8988T (cell line): ENCODE measurements at places on chromosomes 6 and 20.

- no peak for DNase-seq
Measured at GRCh38 chr6:33808641-33809180, 4.9 kb upstream of the MLN start.

DNA sequence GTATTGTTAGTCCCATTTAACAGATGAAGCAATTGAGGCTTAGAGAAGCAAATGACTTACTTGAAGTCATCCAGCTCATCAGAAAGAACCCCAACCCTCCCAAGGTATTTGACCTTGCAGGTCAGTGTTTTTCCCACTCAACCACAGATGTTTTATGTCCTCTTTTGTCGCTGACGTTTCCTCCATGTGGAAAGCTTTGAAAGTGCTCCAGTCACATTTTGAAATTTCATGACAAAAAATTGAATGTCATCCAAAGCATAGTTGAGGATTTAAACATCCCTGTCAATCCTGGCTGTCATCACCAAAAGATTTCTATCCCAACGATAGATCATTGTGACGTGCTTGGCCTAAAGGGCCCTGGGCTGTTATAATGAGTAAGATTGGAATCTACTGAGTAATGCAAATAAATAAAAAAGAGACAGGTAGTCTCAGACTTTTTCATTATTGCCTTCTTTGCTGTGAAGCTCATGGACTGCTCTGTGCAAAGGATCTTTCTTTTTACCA is 102.7 kb downstream of the TSHZ2 start:
- no peak for DNase-seq

GRCh38 chr6:96613291-96613999 is 50.5 kb downstream of the FHL5 start:
- DNase-seq = no peak

GRCh38 chr6:153595903-153596302 is 443.1 kb upstream of the OPRM1 start:
- no peak for DNase-seq

GRCh38 chr20:47354464-47354713 is 2.1 kb downstream of the ZMYND8 start:
- no peak for DNase-seq

DNA sequence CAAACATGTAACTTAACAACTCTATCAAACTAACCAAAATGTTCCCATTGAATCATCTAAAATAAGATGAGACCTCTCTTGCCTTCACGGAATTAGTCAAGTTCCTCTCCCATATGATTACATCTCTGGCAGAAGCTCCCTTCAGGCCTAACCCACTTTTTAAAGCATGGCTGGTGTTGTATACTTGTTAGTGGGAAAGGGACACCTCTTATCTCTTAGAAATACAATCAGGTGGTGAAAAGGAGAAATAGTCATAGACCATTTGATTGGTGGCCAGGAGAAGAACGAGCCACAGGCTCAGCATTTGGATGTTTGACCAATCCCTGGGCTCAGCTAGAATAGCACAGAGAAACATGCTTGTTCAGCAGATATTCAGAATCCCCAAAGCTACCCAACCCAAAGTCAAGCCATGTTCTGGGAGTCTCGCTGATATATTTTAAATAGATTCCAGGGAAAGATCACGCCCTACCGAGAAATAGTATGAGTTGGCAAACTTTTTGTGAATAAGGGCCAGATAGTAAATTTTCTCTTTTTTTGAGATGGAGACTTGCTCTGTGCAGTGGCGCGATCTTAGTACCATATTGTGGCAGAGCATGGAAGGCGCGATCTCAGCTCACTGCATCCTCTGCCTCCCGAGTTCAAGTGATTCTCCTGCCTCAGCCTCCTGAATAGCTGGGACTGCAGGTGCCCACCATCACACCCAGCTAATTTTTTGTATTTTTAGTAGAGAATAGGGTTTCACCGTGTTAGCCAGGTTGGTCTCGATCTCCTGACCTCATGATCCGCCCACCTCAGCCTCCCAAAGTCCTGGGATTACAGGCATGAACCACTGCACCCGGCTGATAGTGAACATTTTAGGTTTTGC is 126.3 kb upstream of the MYLIP start:
- no peak for DNase-seq

- DNase-seq = no peak
Measured at GRCh38 chr6:136149311-136149710, 100.8 kb downstream of the MTFR2 start.

GRCh38 chr20:45908084-45908483 is 3.9 kb downstream of the PLTP start:
- DNase-seq = no peak

DNA sequence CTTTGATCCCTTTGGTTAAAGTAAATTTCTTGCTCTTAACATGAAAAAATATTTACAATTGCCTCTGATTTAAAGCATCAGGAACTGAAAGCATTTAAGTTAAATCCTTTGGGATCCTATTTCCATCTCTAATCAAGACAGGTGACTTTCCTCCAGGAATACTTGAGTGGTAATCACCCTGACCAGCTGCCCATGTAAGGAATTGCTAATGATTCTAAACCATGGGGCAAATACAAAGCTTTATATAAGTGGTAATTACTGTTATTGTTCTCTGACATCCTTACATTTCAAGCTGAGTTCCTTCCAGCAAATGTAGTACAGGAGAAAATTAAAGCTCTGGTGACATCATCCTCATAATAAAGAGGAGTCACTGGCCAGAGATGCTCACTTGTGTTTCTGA is 100.6 kb downstream of the CRYBG1 start:
- DNase-seq = no peak

DNA sequence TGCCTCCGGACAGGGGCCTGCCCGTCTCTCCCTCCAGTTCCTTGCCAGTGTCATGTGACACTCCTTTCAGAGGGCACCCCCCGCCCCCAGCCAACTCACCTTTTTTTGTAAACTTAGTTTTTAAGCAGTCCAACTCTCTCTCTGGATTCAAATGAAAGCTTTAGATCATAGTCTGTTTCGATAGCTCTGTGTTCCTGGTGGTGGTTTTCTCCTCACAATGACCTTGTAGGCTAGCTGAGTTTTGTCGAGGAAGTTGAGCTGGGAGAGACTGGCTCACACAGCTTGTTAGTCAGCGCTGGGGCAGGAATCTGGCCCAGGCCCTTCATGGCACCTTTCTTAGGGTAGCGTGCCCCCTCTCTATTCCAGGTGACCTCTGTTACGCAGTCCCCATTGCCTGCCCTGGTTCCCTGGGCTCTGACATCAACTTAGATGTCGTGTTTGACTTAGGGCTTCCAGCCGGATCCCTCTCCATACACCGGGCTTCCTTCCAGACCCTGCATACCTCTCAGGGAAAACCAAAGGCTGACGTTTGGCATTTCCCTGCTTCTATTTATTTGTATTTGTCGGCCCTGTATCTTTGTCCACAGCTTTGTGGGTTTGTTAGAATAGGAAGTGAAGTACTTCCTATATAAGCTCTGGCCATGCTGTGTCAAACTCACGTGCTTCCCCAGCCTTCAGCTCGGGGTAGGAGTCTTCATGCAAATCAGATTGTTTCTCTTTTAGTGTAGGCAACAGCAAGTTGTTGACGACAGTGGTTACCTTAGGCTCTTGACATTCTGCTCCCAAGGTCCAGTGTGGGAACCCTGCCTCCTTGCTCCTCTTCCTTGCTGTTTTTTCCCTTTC is 12.7 kb downstream of the IGF2R start:
- DNase-seq = no peak

DNA sequence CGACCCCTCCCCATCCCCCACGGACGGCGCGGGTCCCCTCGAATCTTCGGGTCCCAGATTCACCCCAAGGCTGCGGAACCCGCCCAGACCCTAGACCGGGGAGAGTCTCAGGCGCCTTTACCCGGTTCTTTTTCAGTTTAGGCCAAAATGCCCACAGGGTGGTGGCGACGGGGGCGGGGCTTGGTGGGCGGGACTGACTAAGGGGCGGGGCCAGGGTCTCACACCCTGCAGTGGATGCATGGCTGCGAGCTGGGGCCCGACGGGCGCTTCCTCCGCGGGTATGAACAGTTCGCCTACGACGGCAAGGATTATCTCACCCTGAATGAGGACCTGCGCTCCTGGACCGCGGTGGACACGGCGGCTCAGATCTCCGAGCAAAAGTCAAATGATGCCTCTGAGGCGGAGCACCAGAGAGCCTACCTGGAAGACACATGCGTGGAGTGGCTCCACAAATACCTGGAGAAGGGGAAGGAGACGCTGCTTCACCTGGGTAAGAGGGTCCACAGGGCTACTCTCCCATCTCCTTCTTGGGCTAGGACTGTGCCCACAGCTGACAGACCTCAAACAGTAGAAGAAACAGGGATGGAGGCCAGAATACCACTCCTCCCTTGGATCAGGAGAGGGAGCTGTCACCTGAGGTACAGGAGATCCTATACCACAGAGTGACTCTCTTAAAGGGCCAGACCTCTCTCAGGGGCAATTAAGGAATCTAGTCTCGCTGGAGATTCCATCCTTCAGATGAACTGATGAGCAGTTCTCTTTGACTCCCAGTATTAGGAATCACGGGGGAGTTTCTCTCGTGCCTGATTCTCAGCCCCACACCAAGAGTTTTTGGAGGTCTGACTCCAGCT is 942 bp downstream of the HLA-E start:
- no peak for DNase-seq

DNA sequence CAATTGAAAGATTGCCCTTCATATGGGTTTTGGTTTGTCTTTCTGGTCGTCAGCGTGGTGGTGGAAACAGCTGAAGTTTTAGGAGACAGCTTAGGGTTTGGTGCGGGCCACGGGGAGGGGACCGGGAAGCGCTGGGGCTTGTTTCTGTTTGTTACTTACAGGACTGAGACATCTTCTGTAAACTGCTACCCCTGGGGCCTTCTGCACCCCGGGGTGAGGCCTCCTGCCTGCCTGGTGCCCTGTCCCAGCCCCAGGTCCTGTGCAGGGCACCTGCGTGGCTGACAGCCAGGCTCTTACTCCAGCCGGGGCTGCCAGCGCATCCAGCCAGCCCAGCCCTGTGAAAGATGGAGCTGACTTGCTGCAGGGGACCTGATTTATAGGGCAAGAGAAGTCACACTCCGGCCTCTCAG is 22.8 kb downstream of the NPEPL1 start:
- no peak for DNase-seq

DNA sequence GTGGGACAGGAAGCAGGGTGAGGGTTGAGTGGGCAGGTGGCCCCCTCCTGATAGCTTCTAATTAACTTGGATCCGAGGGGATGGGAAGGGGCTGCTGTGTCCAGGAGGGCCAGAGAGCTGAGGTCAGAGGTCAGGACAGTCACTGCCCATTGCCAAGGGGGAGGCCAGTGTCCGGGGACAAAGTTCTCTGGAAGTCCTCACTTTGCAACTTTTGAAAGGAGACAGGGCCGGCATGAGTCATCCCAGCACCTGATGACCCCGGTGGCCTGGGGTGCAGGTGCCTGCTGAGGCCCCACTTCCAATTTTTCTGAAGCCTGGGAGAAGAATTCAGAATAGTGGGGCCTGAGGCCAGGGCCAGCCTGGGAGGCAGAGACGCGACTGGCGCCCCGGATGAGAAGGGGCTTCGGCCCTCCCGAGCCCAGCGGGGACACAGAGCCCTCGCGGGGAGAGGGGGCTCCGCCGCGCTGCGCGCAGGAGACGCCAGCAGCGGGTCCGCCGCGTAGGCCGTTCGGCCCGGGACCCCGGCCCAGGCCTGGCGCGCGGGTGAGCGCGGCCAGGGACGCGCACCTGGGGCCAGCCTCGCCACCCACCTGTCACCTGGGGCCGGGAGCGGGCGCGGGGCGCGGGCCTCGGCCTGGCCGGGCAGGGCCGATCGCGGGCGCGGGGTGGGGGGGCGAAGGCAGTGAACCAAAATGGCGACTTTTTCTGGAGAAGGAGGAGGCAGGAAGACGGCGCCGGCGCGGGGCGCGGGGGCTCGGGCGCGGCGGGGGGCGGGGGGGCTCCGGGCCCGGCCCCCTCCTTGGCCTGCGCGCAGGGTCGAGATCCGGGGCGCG is 586 bp downstream of the ZNF512B start:
- DNase-seq = peak; percentile 71

- no peak for DNase-seq
Measured at GRCh38 chr6:142863981-142864380, 81.0 kb downstream of the HIVEP2 start.

DNA sequence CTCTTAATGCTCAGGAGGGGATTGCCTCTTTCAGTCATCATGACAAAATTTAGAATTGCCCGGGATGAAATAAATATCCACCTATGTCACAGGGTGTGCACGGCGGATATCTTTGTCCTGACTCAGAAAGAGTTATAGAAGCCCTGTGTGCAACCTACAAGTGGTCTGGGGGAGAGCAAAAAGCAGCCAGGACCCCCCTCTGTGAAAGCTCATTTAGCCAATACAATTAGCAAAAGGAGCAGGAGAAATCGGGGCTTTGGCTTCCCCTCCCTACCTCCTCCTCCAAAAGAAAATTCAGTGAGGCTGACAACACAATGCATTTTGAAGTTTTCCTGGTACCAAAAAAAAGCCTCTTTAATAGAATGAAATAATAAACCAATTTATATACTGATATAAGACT is 21.8 kb downstream of the FOXA2 start:
- DNase-seq = no peak

GRCh38 chr6:35136185-35136584 is 5.0 kb downstream of the TCP11 start:
- DNase-seq = no peak

DNA sequence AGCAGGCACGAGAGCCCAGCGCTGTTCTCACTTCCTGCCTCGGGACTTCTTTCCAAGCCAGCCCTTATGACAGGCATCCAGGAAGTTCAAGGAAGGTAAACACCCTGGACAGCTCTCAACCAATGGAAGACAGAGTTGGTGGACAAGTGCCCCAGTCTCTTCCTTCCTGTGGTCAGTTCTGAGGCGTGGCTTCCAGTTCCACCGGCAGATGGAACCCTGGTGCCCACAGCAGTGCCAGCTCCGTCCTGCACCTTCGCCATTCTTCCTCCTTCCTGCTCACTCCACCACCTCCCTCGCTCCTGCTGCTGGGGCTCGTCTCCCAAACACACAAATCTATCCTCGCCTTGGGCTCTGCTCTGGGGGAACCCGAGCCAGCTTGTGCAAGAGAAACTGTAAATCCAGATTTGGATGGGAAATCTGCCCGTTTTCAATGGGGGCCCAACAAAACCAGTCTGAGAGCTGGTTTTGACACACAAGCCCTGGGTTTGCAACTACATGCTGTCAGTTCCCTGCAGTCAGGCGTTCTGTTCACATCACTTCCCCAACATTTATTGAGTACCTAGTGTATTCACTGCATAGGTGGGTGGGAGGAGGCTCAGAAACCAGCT is 162.7 kb downstream of the GRM4 start:
- peak; percentile 46 for DNase-seq

DNA sequence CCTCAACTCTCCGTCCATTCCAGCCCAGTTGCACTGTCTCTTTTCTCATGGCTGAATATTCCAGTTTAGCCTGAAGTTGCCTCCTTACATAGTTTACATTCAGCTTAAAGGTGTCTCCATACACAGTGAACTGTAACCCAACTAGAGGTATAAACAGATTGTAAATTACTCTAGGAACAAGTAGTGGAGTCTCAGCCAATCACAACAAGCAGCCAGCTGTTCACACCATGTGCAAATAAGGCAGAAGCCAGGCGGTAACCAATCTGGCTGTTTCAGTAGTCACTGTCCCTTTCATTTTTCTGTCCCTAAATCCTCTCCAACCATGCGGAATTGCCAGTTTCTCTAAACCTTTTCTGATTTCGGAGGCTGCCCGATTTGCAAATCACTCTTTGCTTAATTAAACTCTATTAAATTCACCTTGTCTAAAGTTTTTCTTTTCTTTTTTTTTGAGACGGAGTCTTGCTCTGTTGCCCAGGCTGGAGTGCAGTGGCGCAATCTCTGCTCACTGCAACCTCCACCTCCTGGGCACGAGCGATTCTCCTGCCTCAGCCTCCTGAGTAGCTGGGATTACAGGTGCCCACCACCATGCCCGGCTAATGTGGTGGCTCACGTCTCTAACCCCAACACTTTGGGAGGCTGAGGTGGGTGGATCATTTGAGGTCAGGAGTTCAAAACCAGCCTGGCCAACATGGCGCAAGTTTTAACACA is 37.6 kb upstream of the GFOD1 start:
- no peak for DNase-seq

GRCh38 chr20:34293119-34293518 is 10.0 kb downstream of the AHCY start:
- DNase-seq = no peak
